ENCODE measurements at places on chromosomes 7 and 10. TPM values are rescaled to one million over a fixed set of nuclear protein-coding genes. Genes with fewer than 3 reads are reported as not detected.

The TMEM184A gene
- total RNA-seq = 142 TPM

The ANKRD61 gene
- not detected for total RNA-seq

DNA sequence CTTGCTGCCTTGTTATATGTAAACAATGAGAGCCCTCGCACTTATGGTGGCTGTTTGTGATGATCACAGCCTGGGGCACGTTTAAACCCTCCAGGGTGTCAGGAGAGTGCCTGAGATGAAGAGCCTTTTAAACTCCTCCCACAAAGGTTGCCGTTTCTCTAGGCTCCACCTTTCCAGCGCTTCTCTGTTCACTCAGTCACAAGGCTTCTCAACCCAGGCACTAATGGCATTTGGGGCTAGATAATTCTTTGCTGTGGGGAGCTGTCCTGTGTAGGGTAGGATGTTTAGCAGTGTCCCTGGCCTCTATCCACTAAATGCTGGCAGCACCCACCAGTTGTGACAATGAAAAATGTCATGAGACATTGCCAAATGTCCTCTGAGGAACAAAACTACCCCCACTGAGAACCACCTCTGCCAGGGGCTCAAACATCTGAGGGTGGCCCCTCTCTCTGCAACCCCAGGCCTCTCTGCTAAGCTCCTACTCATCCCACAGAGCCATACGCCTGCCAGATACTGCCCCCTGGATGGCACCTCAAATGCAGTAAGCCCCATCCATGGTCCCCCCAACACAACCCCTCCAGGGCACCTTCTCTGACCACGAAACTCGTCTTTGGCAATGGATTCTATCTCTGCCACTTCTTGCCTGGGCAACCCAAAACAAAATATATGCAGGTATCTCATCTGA lies 144.3 kb upstream of the ZMIZ1 start:
- DNase-seq = no peak

DNA sequence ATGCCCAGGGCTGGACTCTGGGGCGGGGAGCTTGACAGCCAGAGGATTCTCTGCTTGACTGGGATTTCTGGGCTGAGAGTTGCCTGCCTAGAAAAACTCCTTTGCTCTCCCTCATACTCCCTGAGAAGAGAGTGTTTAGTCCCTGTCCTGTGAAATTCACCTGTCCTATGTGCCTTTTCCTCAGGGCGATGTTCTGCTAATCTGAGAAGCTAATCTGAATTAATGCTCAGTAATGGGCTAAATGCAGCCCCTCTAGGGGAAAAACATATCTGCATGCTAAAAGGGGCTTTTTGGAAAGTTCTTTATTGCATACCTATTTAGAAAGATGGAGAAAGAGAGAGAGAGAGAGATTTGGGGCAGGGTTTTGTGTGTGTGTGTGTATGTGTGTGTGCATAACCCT lies 454.4 kb downstream of the GATA3 start:
- no peak for DNase-seq

GRCh38 chr7:1285556-1286301 lies 53.1 kb downstream of the UNCX start:
- DNase-seq = no peak

- no peak for DNase-seq
These were observed 33.7 kb upstream of the HECW1 start for GRCh38 chr7:43078794-43079193.

Data from ureter (tissue), 1 donor.